ENCODE measurements at places on chromosomes 12 and 14. TPM values are rescaled to one million over a fixed set of nuclear protein-coding genes. Genes with fewer than 3 reads are reported as not detected.

PTHLH gene
- total RNA-seq: 53.5 TPM

GPATCH2L gene
- total RNA-seq: 60.8 TPM

KCNJ8 gene
- 0.93 TPM for total RNA-seq

LUM gene
- 128 TPM for total RNA-seq

ARHGEF40 gene
- total RNA-seq: 129 TPM

LALBA gene
- not detected for total RNA-seq

MRPL51 gene
- 192 TPM for total RNA-seq

CDCA3 gene
- 2.3 TPM for total RNA-seq

CPNE6 gene
- total RNA-seq: not detected

MIP gene
- not detected for total RNA-seq

SYT1 gene
- 24.0 TPM for total RNA-seq

RSRC2 gene
- 56.3 TPM for total RNA-seq

GRCh38 chr14:51335531-51335930 is 95.5 kb downstream of the TMX1 start:
- DNase-seq: peak; percentile 53

GRCh38 chr14:39383026-39383660 is 49.1 kb downstream of the FBXO33 start:
- DNase-seq: no peak

GRCh38 chr14:51008446-51008845 is 64.2 kb upstream of the PYGL start:
- no peak for DNase-seq

GRCh38 chr12:64029013-64029857 is 184.7 kb downstream of the SRGAP1 start:
- peak; percentile 63 for DNase-seq

- no peak for DNase-seq
These were observed 11.9 kb downstream of the CACNA2D4 start for GRCh38 chr12:1906579-1906978.

DNA sequence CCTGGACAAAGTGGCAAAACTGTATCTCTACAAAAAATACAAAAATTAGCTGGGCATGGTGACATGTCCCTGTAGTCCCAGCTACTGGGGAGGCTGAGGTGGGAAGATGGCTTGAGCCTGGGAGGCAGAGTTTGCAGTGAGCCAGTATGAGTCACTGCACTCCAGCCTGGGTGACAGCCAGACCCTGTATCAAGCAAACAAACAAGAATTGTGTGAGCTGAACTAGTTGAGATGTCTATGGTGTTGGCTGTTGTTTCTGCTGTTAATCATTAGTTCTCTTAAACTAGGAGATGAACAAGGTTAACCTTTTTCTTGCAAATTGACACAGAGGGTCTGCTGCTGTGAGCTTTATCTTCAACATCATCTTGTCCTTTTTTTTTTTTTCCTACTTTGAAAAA is 23.6 kb downstream of the RASSF3 start:
- DNase-seq: peak; percentile 69

GRCh38 chr14:77206877-77207389 is 25.3 kb downstream of the TMEM63C start:
- no peak for DNase-seq

DNA sequence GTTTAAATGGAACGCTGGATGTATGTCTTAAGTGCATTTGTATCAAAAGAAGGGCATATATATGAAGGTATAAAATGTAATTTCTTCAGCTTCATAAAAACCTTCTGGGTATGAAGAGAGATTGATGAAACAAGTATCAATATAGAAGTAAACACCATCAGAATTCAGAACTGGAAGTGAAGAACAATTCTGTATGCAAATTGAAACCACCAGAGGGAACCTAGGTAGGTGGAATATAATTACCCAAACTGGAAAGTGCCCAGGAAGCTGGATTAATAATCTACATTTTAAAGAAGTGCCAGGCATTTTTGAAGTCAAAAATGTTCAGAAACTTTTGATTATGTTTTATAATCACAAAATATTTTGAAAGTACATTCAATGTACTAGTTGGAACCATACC is 336.2 kb upstream of the GARIN6 start:
- no peak for DNase-seq

- DNase-seq: peak; percentile 56
These were observed 3.6 kb downstream of the CFAP73 start for GRCh38 chr12:113152835-113153814.

DNA sequence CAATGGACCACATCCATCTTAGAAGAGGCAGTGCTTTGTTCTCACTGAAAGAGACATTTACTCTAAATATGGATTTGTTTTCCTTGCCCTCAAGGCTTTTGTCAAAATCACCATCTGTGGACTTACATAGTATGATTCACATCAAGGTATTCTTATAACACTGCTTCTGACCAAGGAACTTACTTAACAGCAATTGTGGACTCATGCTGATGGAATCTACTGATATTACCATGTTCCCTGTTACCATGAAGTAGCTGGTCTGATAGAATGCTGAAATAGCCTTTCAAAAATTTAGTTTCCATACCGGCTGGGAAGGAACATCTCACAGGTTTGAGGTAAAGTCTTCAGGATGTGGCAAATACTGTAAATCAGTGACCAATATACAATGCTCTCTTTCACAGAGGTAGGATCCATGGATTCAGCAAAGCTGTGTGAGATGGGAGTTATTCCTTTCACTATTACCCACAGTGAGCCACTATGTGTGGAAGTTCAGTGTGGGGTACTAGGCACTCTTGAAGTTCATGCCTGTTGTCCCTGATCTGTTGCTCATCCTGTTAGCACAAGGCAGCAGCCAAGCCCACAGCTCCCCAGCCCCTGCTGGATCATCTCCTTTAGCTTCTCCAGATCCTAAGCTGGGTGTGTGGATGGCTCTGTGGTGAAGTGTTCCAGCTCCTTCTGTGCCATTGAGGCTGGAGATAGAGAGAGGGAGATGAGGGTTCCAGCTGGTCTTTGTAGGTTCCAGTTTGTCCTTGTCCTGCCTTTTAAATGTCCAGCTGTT is 126.4 kb downstream of the ATP23 start:
- peak; percentile 96 for DNase-seq

GRCh38 chr14:78278464-78279250 is 108.5 kb downstream of the NRXN3 start:
- DNase-seq: no peak

DNA sequence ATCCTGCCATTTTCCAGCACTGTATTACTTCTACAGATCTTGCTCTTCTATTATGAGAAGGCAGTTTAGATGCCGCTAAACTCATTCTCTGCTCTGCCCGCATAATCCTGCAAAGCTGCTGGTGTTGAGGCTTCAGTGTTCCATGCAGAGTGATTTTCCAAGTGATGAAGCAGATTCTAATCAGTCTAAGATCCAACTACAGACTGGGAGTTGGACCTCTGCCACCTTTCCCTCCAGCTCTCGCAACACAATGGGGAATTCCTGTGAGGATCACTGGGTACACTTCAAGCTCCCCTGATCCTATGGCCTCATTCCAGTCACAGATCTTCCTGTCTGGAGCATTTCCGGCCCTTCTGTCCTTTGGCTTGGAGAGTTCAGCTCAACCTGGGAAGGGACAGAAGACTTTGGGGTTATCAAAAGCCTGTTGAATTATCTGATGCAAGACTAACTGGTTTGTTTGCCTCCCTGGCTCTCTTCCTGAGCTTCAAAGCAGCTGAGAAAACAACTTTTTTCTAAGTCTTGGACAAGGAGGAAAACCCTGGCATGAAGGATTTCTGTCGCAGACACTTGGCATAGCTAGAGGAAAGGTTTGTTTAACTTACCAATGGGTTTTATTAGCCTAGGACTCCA is 333.9 kb downstream of the ZFP36L1 start:
- peak; percentile 95 for DNase-seq

- DNase-seq: peak; percentile 62
These were observed 479 bp downstream of the GPR135 start for GRCh38 chr14:59464486-59465315.

DNA sequence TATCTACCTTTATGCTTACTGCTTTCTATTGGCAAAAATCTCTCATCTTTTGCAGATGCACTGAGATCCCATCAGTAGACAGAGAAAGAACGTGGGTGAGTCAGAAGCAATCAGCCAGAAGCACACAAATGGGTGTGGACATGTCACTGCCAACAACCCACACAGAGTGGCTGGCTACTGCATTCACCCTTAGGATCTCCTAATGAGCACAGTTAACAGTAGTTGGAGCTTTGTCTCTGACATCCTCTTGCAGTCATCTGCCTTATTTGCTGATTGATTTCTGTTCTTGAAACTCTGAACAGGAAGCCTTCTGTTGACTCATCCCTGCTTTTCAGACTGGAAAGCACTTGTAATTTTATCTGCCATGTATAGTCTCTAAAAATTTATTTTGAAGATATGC is 117.2 kb downstream of the RGS6 start:
- no peak for DNase-seq

DNA sequence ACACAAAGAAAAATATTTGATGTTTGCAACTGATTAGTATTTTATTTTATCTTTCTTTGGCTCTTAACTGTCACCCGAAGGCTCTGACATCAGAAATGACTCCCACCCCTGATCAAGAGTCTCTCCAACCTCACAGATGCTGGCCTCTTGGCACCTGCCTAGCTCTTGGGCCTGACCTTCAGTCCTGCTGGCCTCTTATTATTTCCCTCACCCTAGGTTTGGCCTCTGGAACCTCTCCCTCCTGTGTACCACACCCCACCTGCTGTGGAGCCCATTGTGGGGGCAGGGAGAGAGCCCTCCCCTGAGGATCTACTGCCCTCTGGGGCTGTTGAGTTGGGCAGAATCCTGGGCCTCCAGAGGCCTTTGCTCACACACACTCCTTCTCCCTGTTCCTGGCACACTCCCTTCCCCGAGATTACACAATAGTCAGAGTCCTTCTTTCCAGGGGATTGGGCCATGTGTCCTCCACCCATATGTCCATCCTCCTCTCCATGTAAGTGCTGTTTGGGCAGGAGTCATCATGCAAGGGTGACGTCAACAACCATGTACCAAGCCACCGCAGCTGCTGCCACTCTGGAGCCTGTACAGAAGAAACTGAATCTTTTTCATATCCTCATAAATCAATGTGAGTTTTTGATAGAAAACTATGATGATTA is 124.3 kb downstream of the RASSF9 start:
- DNase-seq: no peak

DNA sequence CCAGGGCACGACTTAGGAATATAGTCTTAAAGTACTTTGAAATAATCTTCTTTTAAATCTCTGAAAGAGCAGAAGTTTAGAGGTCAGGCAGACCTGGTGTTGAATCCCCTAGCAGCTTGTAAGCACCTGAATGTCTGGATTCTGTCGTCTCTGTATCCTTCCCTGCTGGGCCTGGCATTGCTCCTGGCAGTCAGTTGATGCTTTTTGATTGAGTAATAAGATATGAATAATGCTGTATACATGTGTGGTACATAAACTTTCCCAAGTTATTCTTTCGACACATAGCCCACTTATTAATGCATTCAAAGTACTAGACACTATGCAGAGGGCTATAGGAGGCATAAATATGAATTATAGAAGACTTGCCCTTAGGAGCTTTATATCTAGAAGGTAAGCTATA is 31.4 kb downstream of the EVL start:
- peak; percentile 37 for DNase-seq

DNA sequence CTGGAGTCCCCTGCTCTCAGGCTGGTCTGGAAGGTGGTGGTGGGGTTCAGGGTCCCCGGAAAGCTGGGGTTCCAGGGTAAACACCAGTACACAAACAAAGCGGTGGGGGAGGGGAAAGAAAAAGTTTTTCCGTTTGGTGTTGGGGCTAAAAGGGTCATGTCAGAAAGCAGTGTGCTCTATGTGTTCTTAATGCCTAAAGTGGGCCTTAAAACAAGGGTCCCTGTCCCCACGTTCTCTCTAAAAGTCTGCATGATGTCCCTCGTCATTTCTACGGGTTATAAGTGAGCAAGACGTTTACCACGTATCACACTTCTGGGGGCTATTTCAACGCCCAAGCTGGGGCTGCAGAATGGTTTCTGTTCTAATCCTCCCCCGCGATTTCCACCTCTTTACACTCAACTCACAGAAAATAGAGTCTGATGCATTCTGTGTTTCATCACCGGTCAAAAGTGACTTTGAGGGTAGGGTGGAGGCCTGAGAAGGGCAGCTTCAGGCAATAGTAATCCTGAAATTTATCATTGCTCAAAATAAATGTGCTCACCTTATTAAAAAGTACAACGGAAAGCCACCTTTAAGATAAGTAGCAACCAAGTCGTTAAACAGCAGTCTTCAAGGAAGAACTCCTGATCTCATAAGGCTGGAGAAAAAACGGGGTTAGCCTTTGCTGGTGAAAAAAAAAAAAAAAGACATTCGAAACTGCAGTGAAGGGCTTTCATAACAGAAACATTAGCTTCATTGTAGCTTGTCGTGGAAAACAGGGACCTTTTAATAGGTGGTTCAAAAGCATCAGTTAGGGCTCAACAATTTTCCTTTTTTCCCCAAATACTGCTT is 63.9 kb upstream of the PTGR2 start:
- peak; percentile 34 for DNase-seq

GRCh38 chr14:76695263-76695920 is 65.9 kb upstream of the VASH1 start:
- no peak for DNase-seq

DNA sequence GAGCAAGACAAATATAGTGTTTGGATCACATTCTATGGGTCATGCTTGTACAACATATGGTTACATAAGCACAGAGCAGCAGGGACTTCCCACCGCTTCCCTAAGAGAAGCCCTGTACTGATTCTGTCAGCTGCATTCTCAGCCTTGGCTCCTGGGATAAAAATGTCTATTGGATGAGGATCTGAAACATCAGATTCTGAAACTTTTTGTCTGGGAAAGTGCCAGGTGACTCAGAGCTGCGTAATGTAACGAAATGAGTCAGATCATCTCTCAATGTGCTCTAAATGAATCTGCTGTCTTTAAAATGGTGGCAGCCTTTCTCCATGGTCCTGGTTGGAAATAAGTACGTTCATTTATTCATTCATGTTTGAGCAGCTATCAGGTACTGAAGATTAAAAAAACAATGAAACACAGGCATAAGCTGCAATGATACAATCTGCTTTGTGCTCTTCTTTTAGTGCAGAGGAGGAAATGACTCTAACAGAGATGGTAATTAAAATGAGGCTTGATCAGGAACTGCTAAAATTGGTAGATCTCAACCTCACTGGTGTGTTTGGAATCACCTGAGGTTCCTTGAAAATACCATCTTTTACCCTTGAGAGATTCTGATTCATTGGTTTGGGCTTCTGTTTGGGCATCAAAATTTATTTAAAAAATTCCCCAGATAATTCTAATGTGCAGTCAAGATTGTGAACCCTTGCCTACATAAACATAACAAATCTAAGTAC is 99.1 kb upstream of the NAP1L1 start:
- peak; percentile 96 for DNase-seq

- no peak for DNase-seq
These were observed 448.8 kb upstream of the CCDC196 start for GRCh38 chr14:66037361-66037760.

DNA sequence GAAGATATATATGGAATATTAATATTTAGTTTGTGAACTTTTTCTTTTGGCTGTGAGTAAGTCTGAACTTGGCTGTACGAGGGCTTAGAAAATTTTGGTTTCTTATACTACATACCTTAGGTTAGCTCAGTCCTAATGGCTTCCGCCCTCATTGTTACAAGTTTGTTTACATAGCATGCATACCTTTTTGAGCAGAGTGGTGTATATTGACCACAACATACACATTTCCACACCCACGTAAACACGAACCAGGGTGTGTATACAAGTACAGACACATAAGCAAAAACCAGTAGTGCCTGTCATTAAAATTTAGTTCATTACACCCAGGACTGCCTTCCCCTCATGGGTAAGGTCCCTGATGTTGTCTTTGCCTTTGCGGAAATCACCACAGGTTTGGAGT is 230.2 kb upstream of the RGS6 start:
- peak; percentile 76 for DNase-seq

- DNase-seq: no peak
These were observed 14.1 kb upstream of the SERPINA6 start for GRCh38 chr14:94337274-94337673.

Measured in astrocyte (in vitro differentiated cells and primary cell).